Urinary bladder (tissue), 4 donors: ENCODE measurements at places on chromosomes 11 and 22. TPM values are rescaled to one million over a fixed set of nuclear protein-coding genes. Genes with fewer than 3 reads are reported as not detected.

Gene NTM
- 27.8 TPM for total RNA-seq

Gene KRTAP5-3
- not detected for total RNA-seq

Gene ETS1
- 64.0 TPM for total RNA-seq

Gene JAML
- total RNA-seq, result 6.5 TPM

Gene CAT
- 165 TPM for total RNA-seq

- DNase-seq, result no peak
These were observed at the start of gene CYB5R2 for GRCh38 chr11:7672960-7673723. CYB5R2 (minus strand) TSS chr11:7673500; CDS start chr11:7672825, 675 bp downstream.

DNA sequence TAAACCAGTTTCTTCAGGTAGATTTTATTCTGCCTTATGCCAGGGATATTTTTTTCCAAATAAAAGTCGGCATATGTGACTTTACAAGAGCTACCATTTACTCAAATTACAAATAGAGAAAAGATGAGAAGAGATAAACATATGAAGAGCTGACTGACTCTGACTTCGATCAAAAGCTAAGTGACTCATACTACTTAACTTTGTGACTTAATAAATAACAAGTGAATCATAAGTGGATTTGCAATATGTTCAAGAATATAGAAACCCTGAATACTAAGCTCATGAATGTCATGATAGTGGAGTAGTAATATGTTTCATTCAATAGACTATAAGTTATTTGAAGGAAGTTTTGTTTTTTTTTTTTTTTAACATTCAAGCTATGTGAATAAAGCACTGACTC is 130.5 kb upstream of the ANO3 start:
- no peak for DNase-seq

DNA sequence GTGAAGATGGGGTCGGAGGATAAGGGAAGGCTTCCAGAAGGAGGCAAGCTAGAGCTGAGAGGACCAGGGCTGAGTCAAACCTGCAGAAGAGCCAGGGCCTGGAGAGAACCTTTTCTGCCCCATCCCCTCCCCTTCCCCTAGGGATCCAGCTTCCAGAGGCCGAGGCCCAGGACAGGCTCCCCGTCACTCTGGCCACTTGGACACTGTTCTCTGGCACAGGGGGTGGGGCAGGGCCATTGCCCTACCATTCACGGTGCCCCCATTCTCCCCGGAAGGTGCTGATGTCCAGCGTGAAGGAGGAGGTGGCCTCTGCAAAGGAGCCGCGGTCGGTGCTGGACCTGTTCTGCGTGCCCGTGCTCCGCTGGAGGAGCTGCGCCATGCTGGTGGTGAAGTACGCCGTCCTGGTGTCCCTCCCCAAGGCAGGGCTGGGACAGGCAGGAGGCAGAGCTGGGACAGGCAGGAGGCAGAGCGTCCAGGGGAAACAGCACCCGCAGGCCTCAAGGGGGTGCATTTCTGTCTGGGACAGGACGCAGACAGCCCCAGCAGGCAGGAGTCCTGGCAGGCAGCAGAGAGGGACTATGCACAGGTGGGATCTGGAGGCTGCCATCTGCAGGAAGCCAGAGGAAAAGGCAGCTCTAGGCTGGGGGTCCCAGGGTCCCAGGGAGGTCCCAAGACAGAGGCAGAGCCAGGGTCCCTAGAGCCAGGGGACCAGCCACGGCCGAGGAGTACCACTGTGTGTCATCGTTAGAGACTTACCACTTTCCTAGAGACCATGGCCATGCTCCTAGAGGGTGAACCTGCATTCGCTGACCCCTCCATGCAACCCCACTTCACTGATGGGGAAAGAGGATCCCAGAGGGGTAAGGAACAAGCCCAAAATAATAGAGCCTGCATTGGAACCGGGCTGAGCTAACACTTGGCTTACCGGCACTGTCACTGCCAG is 25.8 kb upstream of the SLC22A12 start:
- DNase-seq, result no peak

DNA sequence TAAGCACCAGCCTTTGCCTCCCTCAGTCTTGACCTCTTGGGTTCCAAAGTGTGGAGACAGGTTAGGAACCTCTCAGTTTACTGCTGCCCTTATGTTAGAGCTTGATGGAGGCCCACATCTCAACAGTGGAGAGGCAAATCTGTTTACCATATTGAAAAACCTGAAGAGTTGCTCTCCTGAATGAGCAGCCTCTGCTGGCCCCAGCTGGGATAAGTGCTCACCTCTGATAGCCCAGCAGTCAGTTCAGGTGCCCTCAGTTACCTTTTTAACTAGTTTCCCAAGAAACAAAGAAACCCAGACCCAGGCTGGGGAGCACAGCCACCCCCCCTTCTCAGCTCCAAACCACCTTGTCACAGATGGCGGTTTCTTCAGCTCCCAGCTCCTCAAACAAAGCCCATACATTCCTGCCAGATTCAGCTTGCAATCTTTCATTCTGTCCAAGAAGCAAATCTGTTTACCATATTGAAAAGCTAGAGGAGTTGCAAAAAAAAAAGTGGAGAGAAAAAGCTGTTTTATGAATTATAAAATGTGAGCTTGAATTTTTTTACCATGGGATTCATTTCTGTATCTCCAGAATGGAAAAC is 57.2 kb downstream of the PPFIBP2 start:
- DNase-seq, result no peak

DNA sequence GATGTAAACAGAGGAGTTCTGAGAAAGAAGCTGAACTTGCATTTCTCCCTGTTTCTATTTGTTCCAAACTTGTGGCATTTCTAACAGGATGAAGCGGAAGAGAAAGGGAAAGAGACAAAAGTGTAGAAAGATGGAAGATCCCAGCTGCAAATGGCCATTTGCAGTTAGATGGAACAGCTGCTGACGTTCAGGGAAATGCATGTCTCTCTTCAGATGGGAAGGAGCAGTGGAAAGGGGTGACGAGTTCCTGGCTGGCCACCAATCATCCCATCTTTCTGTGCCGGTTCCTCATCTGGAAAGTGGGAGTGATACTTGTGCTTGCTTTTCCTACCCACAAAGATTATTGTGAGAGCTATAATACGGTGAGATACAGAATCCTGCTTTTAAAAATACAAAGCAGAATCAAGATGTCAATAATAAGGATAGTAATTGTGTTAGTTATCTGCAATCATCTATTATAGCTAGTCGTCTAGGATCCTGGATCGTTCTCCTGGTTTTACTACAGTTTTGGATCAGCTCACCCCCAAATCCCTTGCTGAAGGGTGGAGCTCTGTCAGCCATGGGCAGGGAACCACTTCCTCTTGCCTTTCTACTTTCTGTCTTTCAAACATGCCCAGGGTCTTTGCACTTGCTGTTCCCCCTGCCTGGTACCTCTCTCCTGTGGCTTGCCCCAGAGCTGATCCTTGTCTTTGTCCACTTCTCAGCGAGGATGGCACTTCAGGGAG is 1.2 kb upstream of the TIMP3 start:
- DNase-seq, result no peak
